ENCODE measurements at places on chromosomes 4 and X.

DNA sequence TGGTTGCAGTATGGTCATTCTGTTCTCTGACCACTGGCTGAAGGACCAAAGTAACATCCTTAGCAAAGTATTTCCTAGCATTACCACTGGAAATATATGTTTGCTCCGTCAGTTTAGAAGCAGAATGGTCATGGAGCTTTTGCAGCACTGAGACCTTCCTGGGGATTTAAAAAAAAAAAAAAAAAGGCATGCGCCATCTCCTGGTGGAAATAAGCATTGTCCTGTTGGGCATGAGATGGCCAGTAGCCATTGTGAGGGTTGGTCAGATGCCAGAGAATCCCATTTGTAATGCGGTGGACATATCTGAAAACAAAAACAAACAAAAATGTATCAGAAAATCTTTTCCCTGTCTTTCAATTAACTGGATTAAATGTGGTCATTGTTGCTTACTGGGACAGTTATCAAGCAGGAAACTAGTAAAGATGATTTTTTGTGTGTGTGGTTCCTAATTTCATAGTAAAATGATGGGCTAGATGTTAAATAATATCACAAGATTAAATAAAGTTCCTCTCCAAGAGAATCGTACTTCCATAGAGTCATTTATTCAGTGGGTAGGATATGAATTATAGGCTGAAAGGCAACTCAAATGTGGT, 139.6 kb downstream of the SOWAHB start:
- peak; percentile 78 for DNase-seq

DNA sequence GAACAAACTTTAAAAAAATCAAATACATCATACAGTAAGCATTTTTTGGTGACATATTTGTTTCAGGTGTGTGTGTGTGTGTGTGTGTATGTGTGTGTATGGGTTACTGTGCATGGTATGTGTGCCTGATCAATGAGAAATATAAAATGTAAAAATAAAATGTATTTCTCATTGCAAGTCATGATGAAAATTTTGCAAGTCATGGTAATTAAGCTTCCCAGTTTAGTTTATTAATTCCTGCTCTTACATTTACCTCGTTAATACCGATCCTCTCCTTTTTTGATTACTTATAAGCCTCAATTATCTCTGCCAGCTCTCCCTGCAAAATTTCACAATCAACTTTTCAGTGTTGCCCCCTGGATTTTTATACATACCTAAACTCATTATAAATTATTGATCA, 114.6 kb upstream of the ADGRL3 start:
- no peak for DNase-seq

- DNase-seq = no peak
Observed at GRCh38 chrX:107831071-107831730, 5.5 kb downstream of the MID2 start.

- no peak for DNase-seq
Observed at GRCh38 chr4:111537871-111538270, 607.4 kb upstream of the FAM241A start.

DNA sequence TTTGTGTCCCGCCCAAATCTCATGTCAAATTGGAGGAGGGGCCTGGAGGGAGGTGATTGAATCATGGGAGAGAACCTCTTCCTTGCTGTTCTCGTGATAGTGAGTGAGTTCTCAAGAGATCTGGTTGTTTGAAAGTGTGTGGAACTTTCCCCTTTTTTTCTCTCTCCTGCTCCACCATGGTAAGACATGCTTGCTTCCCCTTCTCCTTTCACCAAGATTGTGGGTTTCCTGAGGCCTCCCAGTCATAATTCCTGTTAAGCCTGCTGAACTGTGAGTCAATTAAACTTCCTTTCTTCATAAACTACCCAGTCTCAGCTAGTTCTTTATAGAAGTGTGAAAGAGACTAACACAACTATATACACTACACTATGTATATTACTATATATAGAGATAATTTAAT, 697.8 kb upstream of the HS3ST1 start:
- DNase-seq = peak; percentile 43

GRCh38 chr4:82592639-82593038, 30.9 kb upstream of the TMEM150C start:
- no peak for DNase-seq

GRCh38 chrX:119095936-119096335, 23.1 kb downstream of the CT47C1 start:
- no peak for DNase-seq

- peak; percentile 74 for DNase-seq
Observed at GRCh38 chr4:67871867-67872266, 11.9 kb downstream of the TMPRSS11D start.

DNA sequence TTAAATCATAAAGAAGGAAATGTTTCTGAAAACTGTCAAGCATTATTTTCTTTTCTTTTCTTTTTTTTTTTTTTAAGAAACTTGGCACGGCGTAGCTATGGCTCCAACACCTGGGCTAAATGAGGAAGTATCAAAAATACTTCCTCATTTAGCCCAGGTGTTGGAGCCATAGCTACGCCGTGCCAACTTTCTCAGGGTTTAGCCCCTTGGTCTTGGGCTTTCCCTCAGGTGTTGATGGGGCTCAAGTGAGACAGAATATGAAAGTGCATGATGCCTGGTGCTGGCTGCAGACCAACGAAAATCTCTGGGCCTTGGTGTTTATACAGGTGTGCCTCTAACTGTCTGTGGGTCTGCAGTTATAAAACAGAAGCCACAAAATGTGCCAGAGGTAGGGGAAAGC, 132.7 kb downstream of the ARHGAP24 start:
- DNase-seq = no peak
